Stimulated activated CD8-positive, alpha-beta memory T cell treated with anti-CD3 and anti-CD28 coated beads, Interleukin-12 subunit alpha, Interleukin-12 subunit beta, amount 100 ng/mL, for 4 hours (primary cell): ENCODE measurements at places on chromosomes 16 and 17.

DNA sequence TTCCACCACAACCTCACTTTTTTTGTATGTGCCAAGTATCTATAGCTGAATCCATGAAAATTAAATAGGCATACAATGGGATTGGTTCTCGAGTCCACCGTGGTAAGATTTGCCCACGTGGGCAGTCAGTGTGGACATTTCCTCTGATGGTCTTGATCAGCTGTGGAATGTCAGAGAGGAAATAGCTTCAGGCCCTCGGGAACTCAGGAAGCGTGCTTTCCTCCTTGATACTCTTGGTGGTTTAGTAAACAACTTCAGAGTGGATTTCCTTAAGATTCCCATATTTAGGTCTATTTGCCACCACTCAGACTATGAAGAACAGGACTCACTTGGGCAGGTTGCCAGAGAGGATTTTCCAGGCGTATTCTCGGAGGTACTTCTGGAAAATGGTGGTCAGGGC is 152.5 kb downstream of the VPS53 start:
- no peak for DNase-seq

DNA sequence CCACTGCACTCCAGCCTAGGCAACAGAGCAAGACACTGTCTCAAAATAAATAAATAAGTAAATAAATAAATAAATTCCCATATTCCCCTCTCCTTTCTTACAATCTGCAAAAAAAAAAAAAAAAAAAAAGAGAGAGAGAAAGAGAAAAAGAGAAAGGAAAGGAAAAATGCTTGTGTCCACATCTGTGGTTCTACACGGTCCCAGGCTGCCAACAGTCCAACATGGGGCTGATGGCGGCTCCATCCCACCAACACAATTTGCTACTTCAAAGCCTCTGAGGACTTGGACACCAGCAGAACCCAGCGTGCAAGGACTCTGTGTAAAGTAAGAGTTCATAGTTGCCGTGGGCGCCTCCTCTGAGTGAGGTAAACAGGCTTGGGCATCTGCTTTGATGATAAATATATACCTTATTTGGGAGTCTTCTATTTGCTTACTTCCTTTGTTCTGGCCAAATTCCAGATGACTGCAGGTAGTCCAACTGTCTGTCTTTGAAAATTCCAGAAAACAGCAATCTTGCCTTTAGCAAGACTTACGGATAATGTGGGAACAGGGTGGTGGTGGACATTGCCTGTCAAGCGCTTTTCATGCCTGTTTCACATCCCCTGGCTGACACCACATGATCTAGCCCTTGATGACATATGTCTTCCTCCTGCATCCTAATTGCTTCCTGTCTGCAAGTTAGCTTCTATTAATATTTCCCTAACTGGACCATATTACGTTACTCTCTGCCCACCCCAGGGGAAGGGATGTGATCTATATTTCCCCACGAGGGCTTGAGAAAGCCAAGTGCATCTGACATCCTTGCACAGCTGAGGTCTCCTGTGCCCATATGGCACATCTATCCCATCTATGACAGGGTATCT is 10.1 kb downstream of the LITAF start:
- DNase-seq: no peak

- no peak for DNase-seq
Measured at GRCh38 chr17:62995377-62995885, 29.4 kb downstream of the TANC2 start.

DNA sequence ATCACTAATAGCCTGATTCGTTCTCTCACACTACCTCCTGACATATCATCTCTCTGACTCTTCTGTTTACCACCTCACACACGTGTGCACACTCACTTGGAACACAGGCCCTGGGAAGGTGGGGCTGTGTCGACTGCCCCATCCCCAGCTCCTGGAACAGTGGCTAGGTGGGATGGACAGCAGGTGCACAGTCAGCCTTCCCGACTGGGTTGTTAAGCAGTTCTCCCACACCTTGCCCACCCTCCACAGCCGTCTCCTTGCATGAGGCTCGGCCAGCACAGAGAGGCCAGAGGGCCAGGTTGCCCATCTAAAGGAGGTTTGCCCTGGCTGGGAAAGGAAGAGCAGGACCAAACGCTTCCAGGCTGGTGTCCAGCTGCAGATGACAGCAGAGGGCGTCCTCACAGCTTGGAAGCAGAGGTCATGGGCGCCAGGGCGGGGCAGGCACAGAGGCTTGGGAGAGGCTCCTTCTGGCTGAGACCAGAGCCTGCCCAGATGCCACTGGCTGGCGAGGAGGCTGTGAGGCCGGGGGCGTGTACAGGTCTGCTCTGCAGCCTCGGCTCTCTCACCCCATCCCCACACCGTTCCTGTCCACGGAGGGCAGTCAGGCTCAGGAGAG is 92.8 kb downstream of the AMFR start:
- DNase-seq: no peak

GRCh38 chr17:63165400-63165799 is 199.4 kb downstream of the TANC2 start:
- DNase-seq: no peak

DNA sequence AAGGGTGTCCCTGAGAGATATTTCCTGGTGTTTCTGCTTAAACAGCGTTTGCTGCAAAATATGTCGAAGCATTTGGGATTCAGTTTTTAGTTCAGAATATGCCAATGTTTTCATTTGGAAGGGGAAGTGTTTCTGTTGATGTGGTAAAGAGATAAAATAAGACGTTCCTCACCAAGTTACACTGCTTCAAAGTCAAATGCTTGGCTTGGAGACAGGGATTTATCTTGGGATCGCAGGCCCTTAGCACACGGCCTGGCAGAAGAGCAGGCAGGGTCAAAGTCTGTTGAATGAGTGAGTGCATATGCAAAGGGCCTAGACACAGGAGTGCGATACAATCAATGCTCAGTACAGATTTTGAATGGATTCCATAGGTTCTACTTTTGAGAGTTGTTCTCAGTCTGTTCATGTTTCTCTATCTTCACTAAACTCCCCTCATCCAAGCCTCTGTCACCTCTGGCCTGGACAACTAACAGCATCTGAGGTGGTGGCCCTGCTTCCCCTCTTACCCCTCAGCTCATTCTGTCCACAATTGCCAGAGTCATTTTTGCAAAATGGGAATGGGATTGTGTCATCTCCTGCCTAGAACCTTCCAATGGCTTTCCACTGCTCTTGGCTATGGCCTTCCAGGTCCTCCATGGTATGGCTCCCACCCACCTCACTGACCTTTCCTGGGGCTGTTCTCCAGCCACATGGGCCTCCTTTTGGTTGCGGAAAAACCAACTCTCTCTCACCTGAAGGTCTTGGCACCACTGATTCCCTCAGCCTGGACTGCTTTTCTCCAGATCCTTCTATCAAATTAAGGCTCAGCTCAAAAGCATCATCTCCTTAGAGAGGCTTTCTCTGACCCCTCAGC is 3.2 kb downstream of the DEXI start:
- no peak for DNase-seq

- no peak for DNase-seq
Measured at GRCh38 chr17:57439651-57440050, 183.3 kb downstream of the MSI2 start.

- DNase-seq: no peak
Measured at GRCh38 chr16:15451098-15451731, 16.8 kb downstream of the BMERB1 start.

DNA sequence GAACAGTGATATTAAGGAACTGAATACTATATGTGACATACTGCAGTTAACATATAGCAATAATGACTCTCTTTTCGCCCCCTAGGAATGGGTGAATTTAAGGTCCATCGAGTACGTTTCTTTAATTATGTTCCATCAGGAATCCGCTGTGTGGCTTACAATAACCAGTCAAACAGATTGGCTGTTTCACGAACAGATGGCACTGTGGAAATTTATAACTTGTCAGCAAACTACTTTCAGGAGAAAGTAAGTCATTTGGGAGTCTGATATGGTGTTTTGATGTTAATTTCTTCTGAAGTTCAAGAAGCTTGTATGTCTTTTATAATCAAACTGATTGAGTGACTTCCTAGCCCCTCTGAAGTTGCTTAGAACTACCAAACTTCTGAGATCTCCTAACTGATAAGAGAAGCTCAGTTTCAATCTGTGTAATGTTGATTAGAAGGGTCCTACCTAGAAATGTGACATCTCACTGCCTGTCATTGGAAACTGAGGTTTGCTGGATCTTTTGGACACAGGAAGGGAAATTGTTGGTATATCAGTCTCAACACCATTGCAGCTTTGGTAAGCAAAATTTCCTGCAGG is 1.0 kb downstream of the UTP4 start:
- no peak for DNase-seq

DNA sequence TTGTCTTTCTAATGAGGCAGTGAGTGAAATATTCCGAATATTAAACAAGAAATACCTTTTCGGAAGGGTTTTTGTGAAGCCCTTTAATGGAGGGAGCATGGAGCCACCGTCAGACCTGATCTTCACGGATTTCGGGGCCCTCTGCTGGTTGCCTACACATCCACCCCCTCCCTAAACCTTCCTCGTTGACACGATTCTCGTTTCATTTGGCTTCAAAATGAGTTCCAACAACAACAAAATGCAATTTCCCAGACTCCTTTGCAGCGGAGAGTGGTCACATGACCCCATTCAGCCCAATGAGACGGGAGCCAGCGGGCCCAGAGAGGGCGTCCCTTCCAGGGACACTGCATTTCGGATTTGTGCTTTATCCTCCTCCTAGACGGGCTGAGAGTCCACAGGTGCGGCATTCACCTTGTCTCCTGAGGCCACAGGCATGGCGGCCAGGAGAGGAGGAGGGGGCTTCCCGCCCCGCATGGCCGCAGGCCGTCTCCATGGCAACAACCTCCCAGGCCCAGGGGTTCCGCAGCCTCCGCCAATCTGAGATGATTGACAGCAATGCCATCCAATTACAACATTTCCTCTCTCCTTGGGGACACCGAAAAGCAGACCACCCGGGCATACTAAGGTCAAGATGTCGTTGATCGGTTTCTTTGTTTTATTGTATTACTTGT is 259.8 kb downstream of the C16orf95 start:
- no peak for DNase-seq

DNA sequence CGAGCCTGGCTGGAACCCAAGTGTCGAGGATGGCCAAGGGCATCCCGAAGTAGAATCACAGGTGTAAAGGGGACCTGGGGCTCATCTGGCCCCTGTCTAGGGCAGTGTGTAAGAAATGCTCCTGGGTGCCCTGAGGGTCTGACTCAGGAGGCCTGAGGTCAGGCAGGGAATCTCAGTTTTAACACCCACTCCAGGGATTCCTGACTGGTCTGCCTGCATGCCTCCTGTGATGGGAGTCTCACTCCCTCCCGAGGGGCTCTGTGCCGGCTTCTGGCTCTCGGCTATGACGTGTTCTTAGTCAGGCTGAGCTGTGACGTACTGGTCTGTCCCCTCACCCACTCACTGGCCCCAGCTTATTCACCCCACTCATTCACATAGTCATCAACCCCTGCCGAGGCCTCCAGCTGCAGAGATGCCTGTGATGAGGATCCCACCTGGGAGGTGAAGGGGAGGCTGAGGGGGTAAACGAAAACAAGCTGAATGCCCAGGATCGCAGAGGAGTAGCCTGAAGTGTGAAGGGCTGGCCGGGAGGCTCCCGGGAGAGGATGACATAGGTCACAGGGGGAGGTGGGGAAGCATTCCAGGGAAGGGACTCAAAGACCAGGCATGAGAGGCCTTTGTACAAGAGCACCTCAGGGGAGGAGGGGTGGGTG is 23.8 kb downstream of the FAM83G start:
- DNase-seq: no peak

- no peak for DNase-seq
Measured at GRCh38 chr16:10136916-10137315, 45.3 kb downstream of the GRIN2A start.

DNA sequence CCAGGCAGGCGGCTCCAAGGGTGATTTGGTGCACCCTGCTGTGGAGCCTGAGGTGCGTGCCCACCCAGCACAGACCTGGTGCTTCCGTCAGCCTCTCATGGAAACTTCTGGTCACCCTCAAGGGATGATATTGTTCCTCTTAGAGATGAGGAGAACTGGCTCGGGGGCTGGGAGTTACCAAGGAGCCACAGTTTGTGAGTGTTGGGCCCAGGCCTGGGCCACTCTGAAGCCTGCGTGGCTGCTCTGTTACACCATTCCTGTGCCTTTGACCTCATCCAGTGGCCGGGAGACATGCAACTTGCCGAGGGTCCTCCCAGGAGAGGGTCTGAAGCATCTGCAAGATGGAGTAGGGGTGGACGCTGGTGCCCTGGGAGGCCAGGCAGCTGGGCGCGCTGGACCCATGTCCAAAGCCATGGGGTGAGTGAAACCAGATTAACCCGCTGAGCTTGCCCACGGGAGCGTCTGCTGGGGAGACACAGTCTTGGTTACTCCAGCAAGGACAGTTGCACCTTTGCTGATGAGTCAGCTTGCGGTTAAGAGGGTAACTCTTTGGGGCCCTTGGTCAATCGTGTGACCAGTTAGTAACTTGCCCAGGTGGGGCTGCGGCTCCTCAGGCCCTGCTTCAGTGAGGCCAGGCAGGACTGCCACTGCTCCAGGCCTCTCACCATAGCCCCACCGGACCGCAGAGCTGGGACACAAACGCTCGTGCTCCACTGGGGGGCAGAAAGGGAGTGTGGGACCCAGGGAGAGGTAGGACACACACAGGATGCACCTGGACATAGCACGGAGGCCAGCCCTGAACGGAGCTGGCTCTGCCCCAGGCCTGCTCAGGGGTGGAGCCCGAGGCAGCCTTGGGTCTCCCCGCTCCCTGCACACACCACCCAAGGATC is 7.5 kb downstream of the C16orf90 start:
- no peak for DNase-seq

DNA sequence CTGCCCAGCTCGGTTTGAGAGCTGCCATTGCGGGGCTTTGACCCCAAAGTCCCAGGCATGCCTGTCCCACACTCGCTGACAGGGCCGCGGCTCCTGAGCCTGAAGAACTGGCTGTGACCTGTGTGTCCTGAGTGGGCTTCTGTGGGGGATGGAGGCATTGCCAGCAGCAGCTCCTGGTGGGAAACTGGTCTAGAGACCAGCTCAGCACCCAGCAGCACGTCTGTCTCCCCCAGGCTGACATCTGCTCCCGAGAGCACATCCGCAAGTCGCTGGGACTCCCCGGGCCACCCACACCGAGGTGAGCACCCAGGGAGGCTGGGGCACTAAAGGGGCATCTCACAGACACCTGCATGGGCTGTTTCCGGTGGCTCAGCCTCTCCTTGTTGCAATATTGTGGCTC is 13.4 kb downstream of the ENDOV start:
- no peak for DNase-seq

GRCh38 chr17:14261406-14261805 is 24.7 kb upstream of the CDRT15 start:
- no peak for DNase-seq

GRCh38 chr16:88809676-88810165 is 2.0 kb downstream of the APRT start:
- DNase-seq: no peak

- no peak for DNase-seq
Measured at GRCh38 chr17:71760062-71760720, 360.6 kb upstream of the SOX9 start.

- no peak for DNase-seq
Measured at GRCh38 chr17:82435601-82436583, 14.7 kb downstream of the CYBC1 start.
